Prostate gland (tissue), 2 donors: ENCODE measurements at places on chromosomes 1 and 21.

GRCh38 chr1:41866285-41866684 is 52.4 kb downstream of the HIVEP3 start:
- no peak for DNase-seq

GRCh38 chr1:28716336-28716735 is 20.4 kb upstream of the YTHDF2 start:
- DNase-seq = no peak

- no peak for DNase-seq
These were observed 53.3 kb downstream of the IVNS1ABP start for GRCh38 chr1:185263780-185264179.

GRCh38 chr1:24745711-24746413 is 615 bp downstream of the CLIC4 start:
- DNase-seq = peak; percentile 68

GRCh38 chr1:10932088-10932487 is 80.4 kb upstream of the TARDBP start:
- DNase-seq = no peak
